ENCODE measurements at places on chromosomes 5 and 9. TPM values are rescaled to one million over a fixed set of nuclear protein-coding genes. Genes with fewer than 3 reads are reported as not detected.

The VCAN gene
- 417 TPM for polyA plus RNA-seq

The C9 gene
- polyA plus RNA-seq: not detected

The PCDHA6 gene
- polyA plus RNA-seq: not detected

The SH3PXD2B gene
- 0.19 TPM for polyA plus RNA-seq

The ANKRD31 gene
- polyA plus RNA-seq: not detected

The IL33 gene
- not detected for polyA plus RNA-seq

The ADGRD2 gene
- not detected for polyA plus RNA-seq

The TOMM5 gene
- polyA plus RNA-seq: 117 TPM

The MED22 gene
- 6.8 TPM for polyA plus RNA-seq

The PAEP gene
- polyA plus RNA-seq: not detected
